Activated CD4-positive, CD25-positive, alpha-beta regulatory T cell treated with anti-CD3 and anti-CD28 coated beads, Interleukin-2, amount 50 U/mL, for 24 hours (primary cell): ENCODE measurements at places on chromosomes 12 and 14.

- ATAC-seq, result no peak
Measured at GRCh38 chr14:54643696-54644176, 76.8 kb downstream of the SAMD4A start.

DNA sequence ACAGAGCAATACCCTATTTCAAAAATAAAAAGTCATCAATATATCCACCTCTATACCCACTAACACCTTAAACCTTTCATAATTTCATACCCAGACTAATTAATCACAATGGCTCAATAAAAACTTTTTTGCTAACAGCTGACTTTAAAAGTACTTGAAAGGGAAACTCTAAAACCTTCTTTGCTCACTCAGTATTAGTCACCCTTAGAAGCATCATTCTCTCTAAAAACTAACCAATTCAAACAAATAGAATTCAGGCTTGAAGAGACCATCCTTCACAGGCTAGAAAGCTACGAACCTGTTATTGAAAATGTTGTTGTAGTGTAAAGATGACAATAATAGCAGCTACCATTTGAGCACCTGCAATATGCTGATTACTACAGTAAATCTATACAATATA, 37.2 kb downstream of the HECTD1 start:
- ATAC-seq, result peak; percentile 51

DNA sequence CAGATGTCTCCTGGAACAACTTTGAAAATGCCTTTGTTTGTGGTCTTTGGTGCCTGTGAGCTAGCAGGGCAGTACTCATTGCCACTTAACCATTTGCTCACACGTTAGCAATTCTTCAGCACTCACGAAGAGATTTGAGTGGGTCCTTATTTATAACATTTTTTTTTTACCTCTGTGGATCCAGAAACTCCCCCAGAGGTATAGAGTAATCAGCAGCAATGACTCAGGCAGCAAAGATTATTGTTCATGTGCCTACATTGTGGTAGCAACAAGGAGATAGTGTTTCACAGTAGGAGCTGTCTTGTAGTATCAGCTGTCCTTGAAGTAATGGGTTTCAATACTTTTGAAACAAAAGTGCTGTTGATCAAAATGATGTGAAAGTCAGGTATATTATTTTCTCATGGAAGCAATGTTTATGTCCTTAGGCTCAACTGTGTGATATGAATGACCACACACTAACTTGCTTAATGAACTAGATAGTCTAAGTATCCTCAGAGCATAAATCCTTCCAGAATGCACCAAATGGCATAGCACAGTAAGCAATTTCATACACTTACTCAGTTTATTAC, 304.1 kb downstream of the EGLN3 start:
- ATAC-seq, result no peak

DNA sequence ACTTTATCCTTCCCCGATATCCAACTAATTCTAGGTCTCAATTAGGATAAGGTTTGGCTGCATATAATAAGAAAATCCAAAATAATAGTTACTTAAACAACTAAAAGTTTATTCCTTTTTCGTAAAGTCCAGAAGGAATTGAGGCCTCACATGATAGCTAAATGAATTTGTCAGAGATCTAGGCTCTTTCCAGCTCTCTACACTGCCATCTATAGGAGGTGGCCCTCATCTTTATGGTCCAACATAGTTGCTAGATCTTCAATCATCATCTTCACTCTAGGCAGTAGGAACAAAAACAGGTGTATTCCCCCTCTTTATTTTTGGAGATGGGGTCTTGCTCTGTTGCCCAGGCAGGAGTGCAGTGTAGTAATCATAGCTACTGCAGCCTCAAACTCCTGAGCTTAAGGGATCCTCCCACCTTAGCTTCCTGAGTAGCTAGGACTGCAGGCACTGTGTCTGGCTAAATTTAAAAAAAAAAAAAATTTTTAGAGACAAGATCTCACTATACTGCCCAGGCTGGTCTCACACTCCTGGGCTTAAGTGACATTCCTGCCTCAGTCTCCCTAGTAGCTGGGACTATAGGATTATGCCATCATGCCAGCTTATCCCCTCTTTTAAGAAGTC, 46.5 kb upstream of the SAV1 start:
- ATAC-seq, result no peak

- ATAC-seq, result peak; percentile 25
Measured at GRCh38 chr12:13342971-13343370, 146.4 kb downstream of the EMP1 start.

DNA sequence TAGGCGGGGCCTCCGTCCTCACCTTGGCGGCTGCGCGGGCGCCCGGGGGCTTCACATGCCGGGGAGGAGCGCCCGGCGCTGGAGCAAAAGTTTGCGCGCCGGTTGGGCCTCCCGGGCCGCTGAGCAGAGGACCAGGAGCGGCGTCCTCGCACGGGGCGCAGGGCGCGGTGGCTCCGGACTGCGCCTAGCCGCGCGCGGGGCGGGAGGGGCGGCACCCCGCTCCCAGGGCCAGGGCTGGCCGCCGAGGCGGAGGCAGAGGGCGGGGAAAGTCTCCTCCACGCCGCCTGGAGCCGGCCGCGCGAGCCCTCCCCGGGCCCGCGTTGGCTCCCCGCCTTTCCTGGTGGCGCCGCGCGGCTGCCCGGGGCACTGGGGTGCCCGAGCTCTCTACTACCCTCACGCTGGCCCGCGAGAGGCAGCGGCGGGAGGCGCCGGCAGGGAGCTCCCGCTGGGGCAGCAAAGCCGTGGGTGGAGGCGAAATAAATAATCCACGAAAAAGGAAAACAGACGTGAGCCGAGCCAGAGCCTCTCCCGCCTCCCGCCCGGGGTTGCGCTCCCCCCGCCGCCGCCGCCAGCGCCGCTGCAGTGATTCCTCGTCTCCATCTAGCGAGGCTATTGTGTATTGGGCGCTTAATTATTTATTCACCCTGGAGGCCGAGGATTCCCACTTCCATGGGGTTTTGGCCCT, 400 bp upstream of the PRIMA1 start:
- no peak for ATAC-seq

DNA sequence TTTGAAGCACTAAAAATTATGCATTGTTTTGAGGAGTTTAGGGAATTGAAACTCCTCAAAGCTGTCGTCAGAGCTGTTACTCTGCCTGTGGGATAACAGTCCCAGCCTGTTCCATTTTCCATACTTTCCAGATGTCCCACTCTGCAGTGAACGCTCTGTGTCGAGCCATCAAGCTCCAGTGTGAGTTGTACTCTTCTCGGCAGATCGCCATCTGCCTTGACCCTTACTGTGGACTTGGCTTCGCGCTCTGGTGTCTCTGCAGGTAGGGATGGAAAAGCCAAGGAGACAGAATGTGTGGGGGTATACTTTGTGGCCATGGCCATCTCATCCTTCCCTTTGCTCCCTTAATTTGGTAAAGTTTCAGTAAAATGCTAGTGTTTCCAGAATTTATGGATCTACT, 35.5 kb upstream of the ATF1 start:
- no peak for ATAC-seq

DNA sequence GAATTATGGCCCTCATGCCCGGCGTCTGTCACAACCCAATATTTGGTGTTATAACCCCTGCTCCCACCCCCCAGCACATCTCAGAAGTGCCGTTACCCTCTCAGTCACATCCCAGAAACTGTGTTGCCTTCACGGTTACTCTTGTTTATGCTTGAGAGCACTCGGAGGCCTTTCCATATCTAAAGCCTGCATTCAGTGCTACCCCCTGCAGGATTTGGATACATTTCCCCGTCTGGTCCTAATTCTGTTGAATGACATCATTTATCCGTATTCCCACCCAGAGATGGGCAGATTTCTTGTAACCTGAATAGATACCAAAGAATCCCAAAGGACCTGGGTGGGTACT, 19.1 kb upstream of the FOS start:
- no peak for ATAC-seq

DNA sequence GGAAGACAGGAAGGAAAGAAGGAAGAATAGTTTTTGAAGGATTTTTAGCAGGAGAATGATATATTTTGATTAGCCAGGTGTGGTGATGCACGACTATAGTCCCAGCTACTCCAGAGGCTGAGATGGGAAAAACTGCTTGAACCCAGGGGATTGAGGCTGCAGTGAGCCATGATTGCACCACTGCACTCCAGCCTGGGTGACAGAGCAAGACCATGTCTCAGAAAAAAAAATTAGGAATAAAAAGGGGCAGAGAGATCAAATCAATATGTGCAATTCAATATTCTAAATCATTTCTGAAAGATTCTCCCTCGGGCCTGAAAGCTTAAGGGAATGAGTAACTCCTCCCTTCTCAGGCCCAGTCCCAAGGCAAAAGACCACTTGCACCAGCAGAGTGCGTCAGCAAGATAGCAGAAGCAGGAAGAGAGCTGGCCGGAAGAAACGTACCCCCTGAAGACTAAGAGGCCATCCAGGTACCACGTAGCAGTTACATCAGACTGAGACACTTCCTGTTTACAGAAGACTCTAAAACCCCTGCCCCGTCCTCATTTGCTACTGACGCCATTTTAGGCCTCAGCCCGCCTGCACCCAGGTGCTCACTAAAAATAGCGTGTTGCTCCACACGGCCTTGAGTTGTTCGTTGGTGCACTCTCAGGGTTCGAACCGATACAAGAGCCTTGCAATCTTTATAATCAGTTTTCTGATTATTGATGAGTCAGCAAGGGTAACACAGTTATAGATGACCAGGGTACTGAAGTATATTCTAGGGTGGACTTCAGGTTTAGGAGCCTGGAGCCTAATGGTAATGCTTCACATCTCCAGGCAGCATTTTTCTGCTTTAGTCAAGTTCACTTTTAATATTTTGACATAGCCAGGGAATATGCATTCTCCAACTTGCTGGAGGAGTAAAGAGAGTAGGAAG, 57.7 kb upstream of the CSRP2 start:
- no peak for ATAC-seq

DNA sequence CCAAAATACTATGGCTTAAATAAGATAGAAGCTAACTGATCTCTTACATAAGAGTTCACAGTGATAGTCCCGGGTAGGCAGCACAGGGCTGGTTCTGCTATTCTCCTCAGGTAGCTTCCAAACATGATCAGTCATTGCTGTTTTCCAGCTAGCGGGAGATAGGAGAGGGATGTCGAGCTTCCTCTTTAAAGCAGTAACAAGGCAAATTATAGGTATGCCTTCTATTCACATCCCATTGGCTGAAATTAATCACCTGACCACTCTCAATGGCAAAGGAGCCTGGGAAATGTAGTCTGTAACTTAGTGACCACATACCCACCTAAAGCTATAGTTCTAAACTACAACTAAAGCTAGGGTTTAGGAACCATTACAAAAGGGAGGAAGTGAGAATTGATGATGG, 34.5 kb upstream of the VRK1 start:
- ATAC-seq, result peak; percentile 93
